ENCODE measurements at places on chromosomes 1 and 21.

- no peak for DNase-seq
Observed at GRCh38 chr1:240099329-240099728, 7.6 kb downstream of the FMN2 start.

DNA sequence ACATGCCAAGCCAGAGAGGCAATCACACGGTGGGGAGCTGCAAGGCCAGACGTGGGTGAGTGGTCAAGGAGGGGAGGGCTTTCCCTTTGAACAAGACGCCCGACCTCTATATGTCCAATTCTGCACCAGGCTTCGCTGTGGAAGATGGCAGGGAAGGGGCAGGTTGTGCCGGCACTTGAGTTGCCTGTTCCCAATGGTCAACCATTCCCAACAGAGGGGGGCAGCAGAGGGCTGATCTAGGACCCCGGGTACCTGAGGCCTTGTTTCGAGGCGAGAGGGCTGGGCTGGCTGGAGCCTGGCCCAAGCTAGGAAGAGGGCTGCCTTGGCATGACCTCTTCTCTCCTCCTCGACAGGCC is 64.9 kb downstream of the TMEM53 start:
- DNase-seq: no peak

DNA sequence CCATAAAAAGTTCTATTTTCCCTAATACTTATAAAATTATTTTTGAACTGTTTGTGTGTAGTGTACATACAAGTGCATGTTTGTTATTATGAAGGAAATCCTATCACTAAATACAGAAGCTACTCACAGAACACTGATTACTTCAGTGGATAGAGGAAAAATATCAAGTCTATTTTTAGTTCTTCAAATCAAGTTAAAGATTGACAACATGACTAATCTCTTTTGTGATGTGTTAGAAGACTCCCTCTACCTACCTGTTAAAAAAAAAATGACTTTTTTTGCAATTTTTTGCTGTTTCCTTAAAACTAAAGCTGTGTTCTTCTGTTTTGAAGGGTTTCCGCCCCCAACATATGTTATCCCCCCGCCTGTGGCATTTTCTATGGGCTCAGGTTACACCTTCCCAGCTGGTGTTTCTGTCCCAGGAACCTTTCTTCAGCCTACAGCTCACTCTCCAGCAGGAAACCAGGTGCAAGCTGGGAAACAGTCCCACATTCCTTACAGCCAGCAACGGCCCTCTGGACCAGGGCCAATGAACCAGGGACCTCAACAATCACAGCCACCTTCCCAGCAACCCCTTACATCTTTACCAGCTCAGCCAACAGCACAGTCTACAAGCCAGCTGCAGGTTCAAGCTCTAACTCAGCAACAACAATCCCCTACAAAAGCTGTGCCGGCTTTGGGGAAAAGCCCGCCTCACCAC is 45.5 kb downstream of the NCF2 start:
- no peak for DNase-seq

GRCh38 chr1:184892116-184892515 is 82.2 kb downstream of the NIBAN1 start:
- no peak for DNase-seq

- no peak for DNase-seq
Observed at GRCh38 chr1:2594001-2594640, 7.5 kb downstream of the PRXL2B start.

- no peak for DNase-seq
Observed at GRCh38 chr1:82849460-82849859, 1048.7 kb downstream of the ADGRL2 start.

DNA sequence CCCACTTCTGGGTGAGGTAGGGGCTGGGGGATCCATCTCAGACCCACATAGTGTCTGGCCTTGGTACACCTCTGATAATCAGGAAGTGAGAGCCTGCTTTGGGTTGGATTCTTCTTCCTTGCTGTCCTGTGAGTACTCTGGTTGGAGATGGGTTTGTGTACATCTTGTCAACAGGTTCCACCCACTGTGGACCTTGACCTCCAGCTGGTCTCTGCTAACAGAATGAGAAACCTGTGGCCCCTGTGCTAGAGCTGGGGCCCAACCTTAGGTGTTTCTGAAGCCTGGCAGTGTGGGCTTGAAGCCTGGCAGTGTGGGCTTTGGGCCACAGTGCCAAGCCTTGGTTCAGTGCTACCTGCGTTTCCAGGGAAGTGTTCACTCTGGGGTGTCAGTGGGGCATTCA is 2.6 kb downstream of the ZBTB48 start:
- no peak for DNase-seq

GRCh38 chr1:42114229-42114628 is 39.0 kb upstream of the GUCA2B start:
- no peak for DNase-seq

DNA sequence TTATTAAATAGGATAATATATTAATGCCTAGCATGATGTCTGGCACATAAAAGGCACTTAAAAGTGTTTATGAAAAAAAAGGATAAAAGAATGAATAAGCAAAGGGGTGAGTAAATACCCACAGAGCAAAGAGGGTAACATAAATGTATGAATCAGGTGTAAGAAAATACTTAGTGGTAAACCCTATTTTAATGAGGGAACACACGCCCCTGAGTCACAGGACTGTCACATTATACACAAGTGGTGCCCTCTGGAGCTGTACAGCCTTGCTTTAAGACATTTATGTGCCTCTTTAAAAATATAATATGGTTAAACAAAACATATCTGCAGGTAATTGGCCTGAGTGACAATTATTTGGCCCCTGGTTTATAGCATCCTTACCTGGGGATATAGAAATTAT is 78.1 kb upstream of the PTBP2 start:
- DNase-seq: no peak

DNA sequence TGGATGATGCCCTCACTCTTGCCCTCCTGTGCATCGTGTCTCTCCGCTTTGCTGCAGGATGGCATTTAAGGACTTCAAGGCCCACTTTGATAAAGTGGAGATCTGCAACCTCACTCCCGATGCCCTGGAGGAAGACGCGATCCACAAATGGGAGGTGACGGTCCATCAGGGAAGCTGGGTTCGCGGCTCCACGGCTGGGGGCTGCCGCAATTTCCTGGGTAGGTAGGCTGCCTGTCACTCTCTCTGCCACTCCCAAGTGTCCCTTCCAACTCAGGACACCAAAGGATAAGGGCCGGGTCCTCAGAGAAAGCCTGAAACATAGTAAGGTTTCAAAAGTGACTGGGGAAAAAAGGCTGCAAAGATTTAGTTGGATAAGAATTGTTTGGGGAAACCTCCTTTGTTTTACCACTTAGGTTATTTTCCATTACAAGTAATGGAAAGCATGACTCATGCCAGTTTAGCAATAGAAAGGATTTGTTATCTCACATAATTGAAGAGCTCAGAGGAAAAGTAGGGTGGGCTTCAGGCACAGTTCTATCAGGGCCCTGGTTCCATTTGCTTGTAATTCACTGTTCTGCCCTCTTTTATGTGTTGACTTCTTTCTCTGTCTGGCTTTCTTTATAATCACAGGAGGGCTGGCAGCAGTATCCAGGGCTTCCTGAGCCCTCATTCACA is 31.9 kb downstream of the CAPN9 start:
- DNase-seq: no peak

Data from pons (tissue), 1 donor.